Activated T-cell treated with anti-CD3 and anti-CD28 coated beads for 4 hours (primary cell): ENCODE measurements at places on chromosomes 12 and 14.

DNA sequence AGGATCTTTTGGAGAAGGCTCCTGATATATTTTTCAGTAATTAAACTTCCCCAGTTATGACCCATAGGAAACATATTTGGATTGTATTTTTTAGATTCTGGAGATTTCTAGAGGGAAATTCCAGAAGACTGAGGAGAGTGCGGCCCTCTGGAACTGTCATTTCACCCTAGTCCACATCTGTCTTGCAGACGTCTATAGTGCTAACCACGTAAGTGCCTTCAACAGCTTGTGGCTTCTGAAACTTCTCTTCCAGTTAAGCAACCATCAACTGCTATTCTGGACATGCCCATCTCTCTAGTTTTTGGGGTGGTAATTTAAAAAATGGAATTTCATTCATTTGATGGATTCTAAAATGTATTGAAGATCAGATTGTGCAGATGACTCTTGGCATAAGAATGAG is 1098.8 kb downstream of the TMEM121 start:
- no peak for DNase-seq

DNA sequence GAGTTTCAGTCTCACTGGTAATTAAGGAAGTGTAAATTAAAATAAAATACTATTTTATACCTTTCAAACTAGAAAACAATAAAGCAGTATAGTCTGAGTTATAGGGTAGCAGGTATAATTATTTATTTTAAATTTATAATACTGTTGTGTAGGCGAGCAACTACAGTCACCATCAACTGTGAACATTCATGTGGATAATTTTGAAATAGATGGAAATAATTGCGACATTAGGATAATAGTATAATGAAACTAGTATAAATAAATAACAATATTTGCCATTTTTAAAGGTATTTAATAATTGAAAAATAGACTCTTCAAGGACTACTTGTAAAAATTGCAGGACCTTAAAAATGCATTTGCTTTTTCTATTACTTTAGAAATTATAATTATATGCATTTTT is 3.8 kb upstream of the DYRK4 start:
- no peak for DNase-seq

- no peak for DNase-seq
Observed at GRCh38 chr12:128745772-128746689, 77.7 kb downstream of the SLC15A4 start.

DNA sequence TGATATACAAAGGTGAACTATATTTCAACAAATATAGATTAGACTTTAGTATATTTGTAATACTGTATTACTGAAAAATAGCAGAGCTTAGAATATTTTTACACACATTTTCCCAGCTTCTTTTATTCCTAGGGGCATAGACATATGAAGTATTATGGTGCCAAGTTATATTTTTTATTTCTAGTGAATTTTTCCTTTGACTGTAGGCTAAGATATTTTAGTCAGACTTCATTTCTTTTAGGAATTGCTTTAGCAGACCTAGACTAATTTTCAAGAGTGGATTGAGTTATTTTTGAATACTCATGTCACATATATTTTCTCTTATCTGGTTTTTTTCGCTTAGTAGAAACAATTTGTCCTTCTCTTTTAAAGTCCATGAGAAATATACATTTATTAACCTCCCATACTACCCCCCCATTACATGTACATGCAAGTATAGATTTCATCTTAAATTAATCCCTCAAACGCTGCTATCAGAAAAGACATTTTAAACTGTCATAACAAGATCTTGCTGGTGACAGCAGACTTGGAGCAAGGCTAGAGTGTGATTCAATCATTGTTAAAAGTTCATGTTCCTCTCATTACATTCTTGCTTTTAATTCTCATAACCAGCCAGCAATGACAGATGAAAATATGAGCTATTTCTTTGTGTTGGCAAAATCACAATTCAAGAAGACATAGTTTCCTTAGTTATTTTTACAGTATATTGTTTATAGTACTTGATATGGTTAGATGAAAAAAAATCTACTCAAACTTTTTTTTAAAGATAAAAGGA is 456.1 kb downstream of the AEBP2 start:
- DNase-seq = no peak

DNA sequence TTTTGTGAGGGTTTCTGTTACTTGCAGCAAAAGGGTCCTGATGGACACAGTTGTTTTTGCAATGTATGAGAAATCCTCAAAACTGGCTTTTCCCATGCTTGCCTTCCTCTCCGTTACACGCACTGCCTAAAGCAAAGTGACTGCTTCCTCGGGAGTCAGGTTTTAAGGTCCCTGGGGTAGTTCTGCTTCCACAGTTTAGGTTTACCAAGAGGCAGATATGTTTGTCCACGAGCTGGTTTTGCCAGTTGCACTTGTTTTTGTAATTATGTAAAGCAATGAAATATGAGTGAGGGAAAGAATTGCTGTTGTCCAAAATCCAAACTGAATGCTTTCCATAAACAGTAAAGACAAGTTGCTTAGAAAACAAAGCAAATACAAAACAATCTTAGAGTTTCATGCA is 290.7 kb upstream of the AMIGO2 start:
- no peak for DNase-seq

DNA sequence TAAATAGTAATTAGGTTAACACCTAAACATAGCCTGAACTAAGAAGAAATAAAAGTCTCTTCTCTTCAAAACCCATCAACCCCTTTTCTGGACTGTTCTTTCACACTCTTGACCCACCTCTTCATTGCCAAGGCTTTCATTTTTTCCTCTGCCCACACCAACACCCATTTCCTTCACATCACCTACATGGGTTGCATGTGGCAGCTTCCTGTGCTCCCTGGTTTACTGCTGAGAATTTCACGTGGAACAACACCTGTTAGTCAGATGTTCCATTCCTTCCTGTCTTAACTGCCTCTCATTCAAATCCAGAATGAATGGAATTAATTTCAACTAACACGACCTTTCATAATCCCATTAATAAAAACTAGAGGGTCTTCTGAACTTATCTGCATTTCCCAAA is 157.3 kb downstream of the BCAT1 start:
- no peak for DNase-seq

DNA sequence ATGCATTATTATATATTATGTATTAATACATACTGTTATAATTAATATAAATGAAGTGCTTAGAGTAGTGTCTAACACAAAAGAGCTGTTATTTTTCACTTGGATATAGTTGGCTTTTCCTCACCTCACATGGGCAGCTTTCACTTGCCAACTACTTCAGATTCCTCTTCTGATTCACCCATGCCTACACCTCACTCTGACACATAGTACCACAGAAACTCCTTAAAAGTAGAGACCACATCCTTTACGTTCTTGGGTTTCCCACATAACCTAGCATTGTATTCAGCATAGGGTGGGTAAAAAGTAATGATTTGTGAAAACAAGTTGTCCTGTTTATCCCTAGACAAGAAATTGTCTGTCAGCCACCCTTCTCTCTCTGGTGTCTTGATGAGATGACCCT is 61.0 kb downstream of the DIO2 start:
- DNase-seq = no peak
